ENCODE measurements at places on chromosomes 12 and 14.

DNA sequence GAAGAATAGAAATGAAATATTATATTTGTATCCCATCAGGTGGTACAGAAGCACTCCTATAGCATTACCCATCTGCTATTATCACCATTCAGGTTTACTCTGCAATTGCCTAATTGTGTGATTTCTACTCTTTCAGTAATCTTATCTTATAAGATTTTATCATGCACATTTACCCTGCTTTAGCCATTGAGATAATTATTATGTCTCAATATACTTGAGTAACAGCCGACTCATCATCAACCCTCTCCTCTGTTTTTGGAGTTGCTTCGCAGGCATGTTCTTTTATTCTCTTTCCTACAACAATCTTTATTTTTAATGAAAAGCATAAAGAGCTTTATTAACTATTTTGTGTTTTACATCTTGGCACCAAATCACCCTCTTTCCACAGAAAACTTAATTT lies 419.9 kb downstream of the LRIG3 start:
- no peak for DNase-seq

- DNase-seq = no peak
These were observed 17.1 kb downstream of the DICER1 start for GRCh38 chr14:95140060-95140858.

- no peak for DNase-seq
These were observed 36.1 kb downstream of the PARP11 start for GRCh38 chr12:3837049-3837448.

- DNase-seq = no peak
These were observed 2.4 kb downstream of the RIC8B start for GRCh38 chr12:106776897-106777296.

DNA sequence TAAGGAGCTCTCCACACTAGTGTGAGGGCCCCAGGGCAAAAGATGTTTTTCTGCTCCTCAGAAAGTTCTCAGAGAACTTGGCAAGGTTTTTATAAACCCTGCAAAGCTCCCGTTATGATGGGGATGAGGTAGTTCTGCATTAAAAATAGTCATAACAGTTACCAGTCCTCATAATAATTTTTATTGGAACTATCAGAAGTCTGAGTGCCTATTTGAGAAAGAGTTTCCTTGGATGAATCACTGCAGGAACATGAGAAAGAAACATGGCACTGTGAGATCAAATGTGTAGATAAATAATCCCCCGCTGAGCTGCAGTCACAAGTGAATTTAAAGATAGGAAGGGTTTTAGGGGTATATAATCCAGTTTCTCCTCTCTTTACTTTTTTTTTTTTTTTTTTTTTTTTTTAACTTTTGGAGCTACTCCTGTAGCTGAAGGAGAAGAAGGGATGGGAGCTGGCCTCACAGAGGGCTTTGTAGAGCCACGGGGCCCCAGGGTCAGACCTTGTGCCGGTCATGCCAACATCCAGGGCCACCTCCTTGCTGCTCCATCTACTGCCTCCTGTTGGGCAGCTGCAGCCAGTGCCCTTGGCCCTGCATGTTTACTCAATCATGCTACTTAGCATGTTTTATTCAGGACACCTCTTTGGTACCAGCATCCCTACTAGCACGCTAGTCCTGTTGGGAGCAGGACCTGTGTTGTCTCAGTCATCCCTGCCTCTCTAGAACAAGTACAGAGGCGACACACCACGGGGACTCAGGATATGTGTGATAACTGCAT lies 39.5 kb downstream of the EVL start:
- DNase-seq = no peak

- no peak for DNase-seq
These were observed 185.3 kb downstream of the TSPAN9 start for GRCh38 chr12:3262470-3262869.

All from stimulated activated CD4-positive, alpha-beta T cell treated with anti-CD3 and anti-CD28 coated beads, Interleukin-1b, Interleukin-23, amount 100 ng/mL, for 4 hours (primary cell).